ENCODE measurements at places on chromosomes 12 and 14. TPM values are rescaled to one million over a fixed set of nuclear protein-coding genes. Genes with fewer than 3 reads are reported as not detected.

- DNase-seq = no peak
These were observed 77.7 kb downstream of the PRMT8 start for GRCh38 chr12:3568695-3569094.

- no peak for DNase-seq
These were observed 18.2 kb upstream of the CLEC2D start for GRCh38 chr12:9651265-9651729.

ANKRD33 gene
- total RNA-seq = not detected

DNA sequence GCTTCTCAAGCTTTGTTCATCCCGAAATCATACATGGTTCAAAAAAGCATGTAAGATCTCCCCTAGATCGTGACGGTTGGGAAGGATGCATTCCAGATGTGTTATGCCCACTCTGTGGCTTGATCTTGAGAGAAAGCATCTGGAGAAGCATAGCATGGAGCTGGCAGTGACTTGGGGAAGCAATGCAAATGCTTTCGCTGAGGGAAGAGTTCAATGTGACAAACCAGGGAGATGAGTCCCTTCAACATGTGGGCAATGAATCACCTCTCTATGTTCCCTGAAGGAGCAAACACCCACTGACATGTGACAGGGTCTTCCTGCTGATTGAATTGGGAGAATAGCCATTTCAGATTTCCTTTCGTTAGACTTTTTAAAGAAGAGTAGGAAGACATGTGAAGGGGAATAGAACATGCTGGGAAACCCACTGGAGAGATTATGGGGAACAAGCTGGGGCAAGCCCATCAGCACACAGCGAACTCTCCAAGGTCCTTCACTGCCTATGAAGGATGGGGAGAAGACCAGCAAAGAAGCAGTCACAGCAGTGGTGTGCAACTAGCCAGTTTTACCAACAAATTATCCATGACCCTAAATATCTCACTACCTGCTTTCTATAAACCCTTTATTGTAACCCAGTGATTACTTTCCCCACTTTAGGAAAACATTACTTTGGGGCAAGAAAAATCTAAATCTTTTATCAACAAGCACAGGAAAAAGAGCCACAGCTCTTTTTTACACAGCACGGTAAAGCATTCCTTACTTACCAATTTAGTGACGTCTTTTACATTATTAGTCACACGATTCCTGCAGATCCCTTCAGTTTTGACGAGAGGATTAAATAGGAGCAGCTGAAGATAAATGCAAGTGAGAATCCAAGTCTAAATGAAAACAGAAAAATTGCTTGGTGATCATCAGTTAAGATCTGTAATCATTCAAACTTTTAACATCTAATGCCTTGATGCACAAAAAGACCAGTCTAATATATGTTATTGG is 35.0 kb downstream of the KITLG start:
- no peak for DNase-seq

- no peak for DNase-seq
These were observed 24.9 kb upstream of the C12orf76 start for GRCh38 chr12:110073049-110073831.

GRCh38 chr14:72256055-72256454 is 323.8 kb downstream of the RGS6 start:
- DNase-seq = no peak

DNA sequence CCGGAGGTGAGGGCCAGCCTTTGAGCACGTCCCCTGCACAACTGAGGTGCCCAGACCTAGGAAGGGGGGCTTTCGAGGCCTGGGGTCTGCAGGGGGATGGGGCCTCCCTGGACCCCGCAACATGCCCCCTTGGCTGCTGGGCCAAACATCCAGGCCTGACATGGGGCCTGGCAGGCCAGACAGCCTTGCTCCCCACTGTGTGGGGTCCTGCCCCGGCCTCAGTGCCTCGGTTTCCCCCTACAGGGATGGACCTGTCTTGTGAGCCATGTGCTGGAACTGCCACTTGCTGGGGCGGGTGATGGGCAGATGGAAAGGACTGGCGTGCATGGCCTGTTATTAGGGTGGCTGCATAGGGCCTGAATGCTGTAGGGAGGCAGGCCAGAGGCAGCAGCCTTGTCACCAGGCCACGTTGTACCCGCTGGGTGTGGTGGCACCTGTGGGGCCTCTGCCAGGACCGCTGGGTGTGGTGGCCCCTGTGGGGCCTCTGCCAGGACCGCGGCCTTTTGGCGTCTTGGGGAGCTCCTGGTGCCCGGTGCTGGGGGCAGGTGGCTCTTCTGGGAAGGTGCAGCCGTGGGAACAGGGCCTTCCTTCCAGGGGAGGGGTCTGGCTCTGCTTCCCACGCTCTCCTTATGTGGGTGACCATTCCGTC is 20.4 kb downstream of the ASPG start:
- peak; percentile 71 for DNase-seq

DNA sequence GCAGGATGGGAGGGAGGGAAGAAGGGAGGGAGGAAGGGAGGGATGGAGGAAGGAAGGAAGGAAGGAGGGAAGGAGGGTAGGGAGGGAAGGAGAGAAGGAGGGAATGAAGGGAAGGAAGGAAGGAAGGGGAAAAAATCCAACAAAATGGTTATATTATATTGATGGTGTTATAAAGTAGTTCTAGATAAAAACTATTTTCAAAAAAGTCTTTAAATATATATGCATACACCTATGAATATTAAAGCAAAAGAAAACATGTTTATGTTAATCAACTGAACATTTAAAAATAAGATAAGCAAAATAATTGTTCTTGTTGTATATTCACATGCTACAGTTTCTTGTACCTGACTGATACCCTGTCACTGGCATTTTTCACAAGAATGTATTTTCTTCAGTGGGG is 1.9 kb downstream of the BDKRB1 start:
- DNase-seq = no peak

DNA sequence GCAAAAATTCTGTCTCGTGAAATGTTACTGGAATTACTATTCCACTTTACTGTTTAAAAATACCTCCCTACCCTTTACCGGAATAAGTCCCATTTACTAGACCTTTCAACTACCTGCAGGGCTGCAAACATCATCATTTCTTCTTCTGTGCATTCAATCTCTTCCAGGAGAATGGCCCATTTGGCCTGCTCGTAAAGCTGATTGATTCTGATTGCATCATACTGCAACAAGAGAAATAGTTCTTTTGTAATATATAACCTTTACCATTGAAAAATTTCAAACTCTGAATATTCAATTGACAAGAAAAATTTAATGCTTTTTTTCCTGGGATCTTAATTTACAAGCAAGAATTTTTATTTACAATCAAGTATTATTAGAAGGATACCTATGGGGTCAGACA is 72.4 kb downstream of the FERMT2 start:
- no peak for DNase-seq

TAS2R43 gene
- total RNA-seq = 0.32 TPM

DNA sequence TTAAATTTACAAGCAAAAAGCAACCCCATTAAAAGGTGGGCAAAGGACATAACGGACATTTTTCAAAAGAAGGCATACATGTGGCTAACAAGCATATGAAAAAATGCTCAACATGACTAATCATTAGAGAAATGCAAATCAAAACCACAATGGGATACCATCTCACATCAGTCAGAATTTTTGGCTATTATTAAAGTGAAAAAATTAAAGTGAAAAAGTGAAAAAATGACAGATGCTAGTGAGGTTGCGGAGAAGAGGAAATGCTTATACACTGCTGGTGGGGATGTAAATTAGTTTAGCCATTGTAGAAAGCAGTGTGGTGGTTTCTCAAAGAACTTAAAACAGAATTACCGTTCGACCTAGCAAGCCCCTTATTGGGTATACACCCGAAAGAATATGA is 7.9 kb downstream of the OTOGL start:
- DNase-seq = no peak

Measured in cardiac septum (tissue), 1 donor.